ENCODE measurements at places on chromosomes 12 and 14. TPM values are rescaled to one million over a fixed set of nuclear protein-coding genes. Genes with fewer than 3 reads are reported as not detected.

GRCh38 chr14:61107869-61108493 is 126.9 kb downstream of the SLC38A6 start:
- no peak for DNase-seq

DNA sequence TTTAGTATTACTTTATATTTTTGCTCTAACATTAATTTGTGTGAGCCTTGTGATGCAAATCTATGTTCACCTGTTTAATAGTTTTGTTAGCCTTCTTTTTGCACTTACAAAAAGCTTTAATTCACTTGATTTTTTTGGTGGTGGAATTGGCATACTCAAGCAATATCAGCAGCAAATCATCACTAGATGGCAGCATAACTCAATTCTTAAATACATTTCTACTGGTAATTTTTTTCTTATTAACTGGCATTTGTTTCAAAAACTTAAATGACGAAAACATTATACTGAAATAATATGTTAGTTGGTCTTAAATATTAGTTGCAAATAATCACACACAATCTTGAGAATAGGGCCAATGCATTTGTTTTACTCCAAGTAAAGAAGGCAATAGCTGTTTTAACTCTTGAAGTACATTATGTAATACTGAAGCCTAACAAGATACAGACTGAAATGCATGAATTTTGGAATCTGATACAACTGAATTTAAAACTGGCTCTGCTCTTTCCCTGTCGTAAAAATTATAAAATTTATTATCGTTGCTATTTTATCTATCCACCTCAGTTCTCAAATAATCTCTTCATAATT is 151.5 kb downstream of the ATXN7L3B start:
- DNase-seq, result no peak

DNA sequence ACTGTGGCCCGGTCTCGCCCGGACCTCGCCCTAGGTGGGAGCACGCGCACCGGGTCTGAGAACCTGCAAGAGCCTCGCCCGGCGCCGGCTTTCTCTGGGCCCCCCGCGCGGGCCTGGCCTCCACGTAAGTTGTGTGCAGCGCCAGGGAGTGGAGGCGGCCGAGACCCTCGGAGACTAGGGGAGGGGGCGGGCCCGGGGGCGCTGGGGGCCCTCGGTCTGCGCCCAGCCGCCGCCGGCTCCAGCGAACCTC is 183 bp upstream of the PRMT8 start:
- DNase-seq, result no peak

GRCh38 chr12:63753743-63754142 is 26.0 kb upstream of the RXYLT1 start:
- DNase-seq, result no peak

The KRT73 gene
- total RNA-seq, result not detected

DNA sequence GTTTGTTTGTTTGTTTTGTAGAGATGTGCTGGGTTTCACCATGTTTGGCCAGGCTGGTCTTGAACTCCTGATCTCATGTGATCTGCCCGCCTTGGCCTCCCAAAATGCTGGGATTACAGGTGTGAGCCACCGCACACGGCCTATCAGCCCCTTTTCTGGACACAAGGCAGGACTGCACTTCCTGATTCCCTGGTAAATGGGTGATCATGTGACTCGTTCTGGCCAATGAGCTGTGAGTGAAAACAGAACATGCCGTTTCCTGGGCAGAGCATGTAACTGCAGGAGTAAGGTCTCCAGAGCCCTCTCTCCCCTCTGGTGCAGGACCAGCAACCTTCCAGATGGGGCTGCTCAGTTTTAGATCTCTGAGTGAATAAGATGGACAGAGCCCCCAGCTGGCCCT is 92.7 kb downstream of the ITPK1 start:
- no peak for DNase-seq

The OR4M1 gene
- total RNA-seq, result not detected

DNA sequence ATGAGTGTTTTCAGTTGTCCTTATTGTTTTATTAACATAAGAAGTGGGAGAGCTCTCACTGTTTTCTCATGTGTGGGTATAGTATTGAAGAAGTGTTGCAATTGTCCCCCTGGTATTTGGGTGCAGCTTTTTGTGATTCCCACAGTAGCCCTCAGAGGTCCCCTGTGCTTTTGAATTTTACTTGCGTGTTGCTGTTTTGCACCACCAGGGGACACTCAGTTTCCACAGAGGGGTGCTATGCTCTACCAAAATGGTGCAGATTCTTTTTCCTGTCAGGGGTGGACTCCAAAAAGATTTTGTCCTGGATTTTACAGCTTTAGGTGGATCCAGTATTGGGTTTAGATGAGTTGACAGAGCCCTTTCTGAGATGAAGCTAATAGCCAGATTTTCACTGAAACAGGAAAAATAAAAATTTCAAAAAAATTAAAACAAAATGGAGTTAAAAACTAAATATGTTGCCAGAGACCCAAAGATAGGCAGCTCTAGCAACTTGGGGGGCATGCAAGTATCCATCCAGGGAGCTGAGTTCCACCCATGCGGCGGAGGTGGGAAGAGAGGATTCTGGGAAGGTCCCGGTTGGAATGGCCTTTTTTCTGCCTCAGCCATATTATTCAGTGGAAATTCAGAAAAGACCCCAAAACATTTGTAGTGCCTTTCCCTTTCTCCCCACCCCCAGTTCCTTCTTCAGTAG is 50.2 kb downstream of the TTLL5 start:
- DNase-seq, result no peak

DNA sequence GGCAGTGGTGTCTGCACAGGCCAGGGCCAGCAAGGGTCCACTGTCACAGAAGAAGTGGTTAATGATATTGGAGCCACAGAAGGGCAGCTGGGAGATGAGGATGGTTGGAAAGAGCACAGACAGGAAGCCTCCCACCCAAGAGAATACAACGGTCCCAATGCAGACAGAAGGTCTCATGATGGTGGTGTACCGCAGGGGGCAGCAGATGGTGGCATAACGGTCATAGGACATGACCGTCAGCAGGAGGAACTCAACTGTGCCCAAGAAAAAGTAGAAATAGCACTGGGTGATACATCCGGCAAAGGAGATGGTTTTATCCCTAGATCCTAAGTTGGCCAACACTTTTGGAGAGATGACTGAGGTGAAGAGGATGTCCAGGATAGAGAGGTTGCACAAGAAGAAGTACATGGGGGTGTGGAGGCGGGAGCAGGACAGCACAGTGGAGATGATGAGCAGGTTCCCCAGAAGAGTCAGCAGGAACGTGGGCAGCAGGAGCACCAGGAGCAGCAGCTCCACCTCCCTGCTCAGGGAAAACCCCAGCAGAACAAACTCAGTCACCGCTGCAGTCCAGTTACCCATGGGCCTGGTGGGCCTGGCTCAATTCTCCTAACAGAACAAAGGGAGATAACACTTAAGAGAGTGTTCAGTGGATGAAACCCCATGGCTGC is 9.8 kb downstream of the OR6J1 start:
- DNase-seq, result no peak

DNA sequence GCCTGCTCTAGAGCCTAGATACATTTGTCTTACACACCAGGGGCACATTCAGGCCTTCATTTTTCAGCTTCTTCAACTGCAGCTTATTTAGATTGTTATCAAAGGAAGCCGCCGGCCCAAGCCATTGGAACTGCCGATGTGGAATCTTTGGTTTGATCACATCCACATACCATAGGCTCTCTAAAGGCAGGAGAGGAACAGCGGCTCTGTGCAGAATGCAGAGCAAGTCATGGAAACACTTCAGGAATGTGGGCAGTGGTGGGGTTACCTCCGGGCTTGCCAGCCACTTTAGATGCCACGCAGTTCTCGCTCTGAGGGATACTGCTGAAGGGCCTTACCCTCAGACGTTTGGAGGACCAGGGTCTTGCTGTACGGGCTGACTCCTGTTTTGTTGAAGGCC is 53.4 kb upstream of the PYGL start:
- no peak for DNase-seq

The TRIM9 gene
- total RNA-seq, result 1.7 TPM

- DNase-seq, result no peak
Measured at GRCh38 chr12:49984476-49985359, 12.0 kb downstream of the AQP6 start.

The OTX2 gene
- not detected for total RNA-seq

The STAT6 gene
- total RNA-seq, result 280 TPM

DNA sequence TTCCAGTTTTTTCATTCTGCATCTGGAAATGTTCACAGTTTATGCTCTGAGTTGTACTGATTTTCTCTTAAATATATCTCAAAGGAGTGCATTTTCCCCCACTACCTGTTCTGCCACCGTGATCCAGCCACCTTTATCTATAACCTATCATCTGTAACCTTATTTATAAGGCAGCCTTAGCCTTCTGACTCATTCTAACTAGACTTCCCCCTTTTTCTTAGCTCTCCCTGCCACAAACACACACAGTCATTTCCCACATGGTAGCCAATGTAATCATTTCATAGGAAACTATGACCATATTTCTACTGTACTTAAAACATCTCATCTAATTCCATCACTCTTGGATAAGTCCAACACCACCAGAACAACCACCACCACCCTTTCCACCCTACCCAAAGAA is 10.8 kb upstream of the GYS2 start:
- no peak for DNase-seq

DNA sequence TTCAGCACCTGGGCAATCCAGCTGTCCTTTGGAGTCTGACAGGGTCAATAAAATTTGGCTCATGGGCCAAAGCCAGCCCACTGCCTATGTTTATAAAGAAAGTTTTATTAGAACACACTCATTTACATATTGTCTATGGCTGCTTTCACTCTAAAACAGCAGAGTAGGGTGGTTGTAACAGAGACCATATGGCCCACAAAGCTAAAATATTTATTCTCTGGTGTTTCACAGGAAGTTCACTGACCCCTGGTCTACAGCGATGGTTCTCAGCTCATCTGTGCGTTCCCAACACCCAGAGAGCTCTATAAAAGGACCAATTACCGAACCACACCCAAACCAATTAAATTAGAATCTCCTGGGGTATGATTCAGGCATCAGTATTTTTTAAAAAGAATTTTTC is 37.7 kb upstream of the RTRAF start:
- no peak for DNase-seq

DNA sequence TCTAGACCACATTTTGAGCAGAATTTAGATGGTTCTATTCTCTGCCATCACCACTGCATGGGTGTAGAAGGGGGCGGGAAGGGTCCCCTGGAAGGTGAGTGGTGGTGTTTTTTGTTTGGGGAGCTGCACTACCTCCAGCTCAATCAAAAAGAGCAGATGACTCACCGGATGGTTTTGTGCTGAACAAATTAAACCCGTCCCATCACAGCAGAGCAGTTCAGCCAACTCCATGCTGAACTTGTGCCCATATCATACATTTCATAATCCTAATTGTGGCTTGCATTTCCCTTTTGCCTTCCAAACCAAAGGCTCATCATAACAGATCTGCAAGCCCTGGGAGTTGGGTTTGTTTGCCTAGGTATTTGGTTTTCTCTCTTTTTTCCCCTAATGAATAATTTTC is 53.0 kb upstream of the RPH3A start:
- no peak for DNase-seq

DNA sequence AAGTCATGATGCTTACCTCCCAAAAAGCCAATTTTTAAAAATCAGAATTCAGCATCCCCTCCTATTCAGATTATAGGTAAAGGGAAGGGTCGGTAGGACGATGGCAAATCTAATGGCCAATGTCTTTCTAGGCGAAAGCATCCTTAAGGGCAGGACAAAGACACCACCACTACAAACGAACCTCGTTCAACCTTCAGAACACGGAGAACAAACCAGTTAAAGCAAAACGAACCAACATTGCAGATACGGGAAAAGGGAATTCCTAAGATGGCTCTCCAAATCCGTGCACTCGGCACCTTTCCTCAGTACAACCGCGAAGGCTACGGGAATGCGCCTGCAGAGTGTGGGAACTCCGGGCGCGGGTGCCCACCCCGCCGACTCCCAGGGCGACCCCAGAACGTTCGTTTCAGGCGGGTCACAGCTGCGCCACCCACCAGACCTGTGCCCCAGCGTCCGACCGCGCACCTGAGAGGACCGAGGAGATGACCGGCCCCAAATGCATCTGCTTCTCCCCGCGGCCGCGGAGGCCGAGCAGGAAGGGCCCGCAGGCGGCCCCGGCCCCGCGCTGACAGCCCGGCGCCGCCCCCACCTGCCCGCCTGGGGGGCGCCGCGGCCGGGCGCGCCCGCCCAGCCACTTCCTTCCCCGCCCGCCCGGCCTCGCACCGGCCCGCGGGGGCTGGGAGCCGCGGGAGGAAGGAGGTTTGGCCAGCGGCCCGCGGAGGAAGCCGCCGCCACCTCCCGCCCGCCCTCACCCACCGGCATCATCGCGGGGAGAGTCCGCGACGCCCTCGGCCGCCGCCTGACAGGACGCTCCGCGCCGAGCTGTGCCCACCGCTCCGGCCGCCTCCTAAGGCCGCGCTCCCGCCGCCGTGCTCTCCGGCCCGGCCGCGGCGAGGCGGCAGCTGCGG is 578 bp downstream of the PPP1R13B start:
- DNase-seq, result no peak

The SLC17A8 gene
- 0.34 TPM for total RNA-seq

The GARIN6 gene
- not detected for total RNA-seq

- DNase-seq, result no peak
Measured at GRCh38 chr12:132427174-132427768, 62.7 kb upstream of the FBRSL1 start.

DNA sequence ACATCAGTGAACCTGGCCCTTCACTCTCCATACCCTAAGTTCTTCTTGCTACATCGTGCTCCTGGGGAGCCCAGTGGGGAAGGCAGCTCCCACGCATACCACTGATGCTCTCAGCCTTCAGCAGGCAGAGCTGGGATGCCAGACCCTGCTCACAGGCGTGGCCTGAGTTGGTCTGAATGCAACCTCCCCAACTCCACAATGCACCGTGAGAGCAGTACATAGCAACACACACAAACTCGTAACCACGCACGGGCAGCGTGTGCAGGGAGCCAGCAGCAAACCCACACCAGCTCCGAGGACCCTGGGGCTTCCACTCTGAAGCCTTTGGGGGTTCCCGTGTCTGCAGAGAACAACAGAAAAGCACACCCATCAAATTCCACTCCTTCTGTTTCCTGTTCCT is 37.3 kb downstream of the ANO2 start:
- peak; percentile 33 for DNase-seq

The LTBR gene
- total RNA-seq, result 167 TPM

The PIWIL1 gene
- not detected for total RNA-seq

DNA sequence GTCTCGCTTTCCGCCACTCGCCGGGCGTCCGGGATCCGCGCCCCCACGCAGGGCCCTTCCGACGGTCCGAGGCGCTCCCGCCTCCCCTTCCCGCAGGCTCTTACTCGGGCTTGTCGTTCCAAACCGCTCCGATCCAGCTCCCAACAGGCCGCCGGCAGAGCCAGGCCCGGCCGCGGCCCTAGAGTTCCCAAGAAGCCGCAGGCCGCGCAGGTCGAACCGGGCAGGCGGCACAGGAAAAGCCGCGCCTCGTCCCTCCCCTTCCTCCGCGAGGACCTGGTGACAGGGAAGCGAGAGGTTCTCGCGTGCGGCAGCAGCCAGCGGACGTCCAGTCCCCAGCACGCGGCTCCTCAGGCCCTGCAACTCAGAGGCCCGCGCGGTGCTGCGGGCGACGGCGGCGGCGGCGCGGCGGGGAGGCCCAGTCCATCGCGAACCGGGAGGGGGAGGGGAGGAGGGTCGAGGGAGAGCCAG is 272 bp downstream of the HECTD1 start:
- DNase-seq, result peak; percentile 94

The RBM25 gene
- 128 TPM for total RNA-seq

Measured in ureter (tissue), 1 donor.